ENCODE measurements at places on chromosomes 5 and 9. TPM values are rescaled to one million over a fixed set of nuclear protein-coding genes. Genes with fewer than 3 reads are reported as not detected.

- DNase-seq, result no peak
Measured at GRCh38 chr5:6724321-6724929, 11.2 kb downstream of the TENT4A start.

CDC25C gene
- 0.72 TPM for total RNA-seq

GRCh38 chr9:20760246-20760891 lies 76.3 kb downstream of the FOCAD start:
- DNase-seq, result no peak

DYNC2I2 gene
- total RNA-seq, result 24.7 TPM

DNA sequence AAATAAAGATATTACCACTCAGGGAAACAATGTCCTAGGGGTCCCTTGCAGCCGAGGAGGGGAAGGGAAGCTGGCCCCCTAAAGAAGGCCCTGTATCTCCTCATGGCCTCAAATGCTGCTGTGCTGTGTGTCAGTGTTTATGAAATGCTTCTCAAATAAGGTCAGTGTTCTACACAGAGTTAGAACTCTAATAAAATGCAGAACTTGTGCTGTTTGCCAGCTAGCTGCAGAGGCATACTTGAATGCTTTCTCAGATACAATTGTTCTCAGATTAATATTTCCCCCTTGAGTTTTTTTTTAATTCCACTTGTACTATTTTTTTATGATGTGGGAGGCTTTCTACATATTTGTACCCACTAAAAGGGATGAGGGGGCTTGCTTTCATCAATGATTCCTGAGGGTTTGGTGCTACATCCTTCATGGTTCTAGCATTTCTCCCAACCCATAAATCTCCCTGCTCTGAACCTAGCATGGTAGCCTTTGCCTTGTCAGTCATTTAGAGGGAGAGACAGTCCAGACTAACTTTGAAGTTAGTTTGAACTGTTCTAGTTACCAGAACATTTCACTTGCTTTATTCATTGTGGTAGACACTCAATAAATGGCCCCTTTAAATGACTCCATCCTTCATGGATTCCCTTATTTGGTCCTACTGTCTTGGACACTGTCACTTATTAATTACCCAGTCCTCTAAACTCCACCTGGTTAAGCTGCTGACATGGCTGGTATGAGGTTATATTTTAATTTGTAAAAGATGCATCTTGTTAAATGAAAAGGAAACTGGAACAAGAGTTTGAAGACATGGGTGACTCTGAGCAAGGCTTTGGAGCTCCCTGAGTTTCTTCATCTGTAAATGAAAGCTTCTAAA lies 12.6 kb downstream of the SLIT3 start:
- no peak for DNase-seq

GRCh38 chr9:96067004-96067403 lies 191.5 kb downstream of the ERCC6L2 start:
- no peak for DNase-seq

DNA sequence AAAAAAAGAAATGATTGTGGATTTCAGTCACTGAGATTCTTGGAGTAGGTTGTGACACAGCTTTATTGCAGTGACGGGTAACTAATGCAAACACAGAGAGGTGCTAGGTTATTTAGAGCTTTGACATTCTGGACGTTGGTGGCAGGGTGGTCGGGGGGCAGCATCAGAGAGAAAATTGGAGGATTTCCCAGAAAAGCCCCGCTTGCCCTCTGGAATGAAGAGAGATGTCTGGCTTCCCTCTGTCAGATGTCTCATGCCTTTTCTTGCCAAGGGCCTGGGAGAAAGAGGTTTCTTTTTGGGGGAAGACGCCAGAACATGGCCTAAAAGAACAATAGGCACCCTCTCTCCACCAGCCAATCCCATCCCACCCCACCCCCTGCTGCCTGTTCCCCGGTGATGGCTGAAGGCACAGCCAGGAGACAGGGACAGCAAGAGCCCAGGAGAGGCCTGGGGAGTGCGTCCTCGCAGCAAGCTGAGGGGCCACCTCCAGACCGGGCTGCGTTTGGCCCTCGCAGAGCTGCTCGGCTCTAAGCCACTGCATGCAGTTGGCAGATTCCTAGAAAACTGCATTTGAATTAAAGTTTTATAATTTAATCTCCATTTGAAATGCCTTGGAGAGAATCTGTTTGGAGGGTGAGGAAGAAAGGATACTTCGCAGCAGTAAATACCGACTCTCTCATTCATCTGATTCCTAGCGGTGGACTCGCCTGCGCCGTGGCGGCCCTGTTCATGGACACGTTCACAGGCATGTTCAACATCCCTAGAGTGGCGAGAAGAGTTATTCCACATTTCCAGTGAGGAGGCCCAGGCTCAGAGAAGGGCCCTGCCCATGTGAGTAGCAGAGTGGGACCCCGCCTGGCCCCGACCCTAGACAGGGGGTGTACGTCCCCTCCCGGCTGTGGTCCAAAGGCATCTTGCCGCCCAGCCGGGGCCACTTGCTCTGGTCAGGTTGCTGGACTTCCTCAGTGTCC lies 55.7 kb downstream of the TSPAN17 start:
- no peak for DNase-seq

GRCh38 chr5:62701036-62701435 lies 122.4 kb downstream of the LRRC70 start:
- no peak for DNase-seq

MARCOL gene
- total RNA-seq, result not detected

SMIM27 gene
- 4.5 TPM for total RNA-seq

GRCh38 chr5:134451225-134451935 lies 39.7 kb upstream of the CDKN2AIPNL start:
- no peak for DNase-seq

DNA sequence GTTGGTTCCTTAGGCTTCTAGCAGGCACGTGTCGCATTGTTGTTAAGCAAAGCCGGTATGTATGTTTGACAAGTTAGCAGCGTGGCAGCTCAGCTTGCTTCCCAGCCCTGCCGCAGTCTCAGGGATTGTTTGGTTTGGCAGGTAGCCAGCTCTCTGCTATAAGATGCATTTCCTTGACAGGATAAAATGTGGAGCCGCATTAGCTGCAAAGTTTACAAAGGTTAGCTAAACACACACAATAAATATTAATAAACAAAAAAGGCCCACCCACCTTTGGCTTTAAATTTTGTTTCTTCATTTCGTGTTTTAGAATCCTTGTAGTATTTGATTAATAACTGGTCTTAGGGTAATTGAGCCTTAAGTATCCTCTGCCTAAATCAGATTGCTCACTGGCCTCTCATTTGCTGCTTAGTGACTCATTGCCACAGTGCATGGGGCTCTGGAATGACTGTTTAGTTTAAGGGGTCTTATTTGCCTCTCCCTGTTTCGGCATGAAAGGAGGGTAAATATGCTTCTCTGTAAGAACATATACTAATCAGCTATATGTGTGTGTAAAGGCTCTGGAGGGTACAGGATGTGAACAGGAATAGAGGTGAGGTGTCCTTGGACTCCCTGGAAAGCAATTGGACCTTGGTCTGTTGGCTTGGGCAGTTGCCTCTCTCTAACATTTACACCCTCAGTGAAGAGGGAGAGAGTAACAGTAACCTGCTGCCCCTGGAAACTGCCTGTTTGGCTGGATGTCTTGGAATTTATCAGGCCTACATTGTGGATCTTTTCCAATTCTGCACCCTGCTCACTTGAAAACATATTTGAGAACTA lies 122.0 kb downstream of the GDNF start:
- no peak for DNase-seq

CDH9 gene
- total RNA-seq, result not detected

ARHGEF39 gene
- 2.8 TPM for total RNA-seq

SPATA31A7 gene
- not detected for total RNA-seq

- no peak for DNase-seq
Measured at GRCh38 chr9:129606161-129607026, 14.5 kb downstream of the C9orf50 start.

GRCh38 chr5:80229902-80230255 lies 26.0 kb downstream of the SERINC5 start:
- DNase-seq, result no peak

DNA sequence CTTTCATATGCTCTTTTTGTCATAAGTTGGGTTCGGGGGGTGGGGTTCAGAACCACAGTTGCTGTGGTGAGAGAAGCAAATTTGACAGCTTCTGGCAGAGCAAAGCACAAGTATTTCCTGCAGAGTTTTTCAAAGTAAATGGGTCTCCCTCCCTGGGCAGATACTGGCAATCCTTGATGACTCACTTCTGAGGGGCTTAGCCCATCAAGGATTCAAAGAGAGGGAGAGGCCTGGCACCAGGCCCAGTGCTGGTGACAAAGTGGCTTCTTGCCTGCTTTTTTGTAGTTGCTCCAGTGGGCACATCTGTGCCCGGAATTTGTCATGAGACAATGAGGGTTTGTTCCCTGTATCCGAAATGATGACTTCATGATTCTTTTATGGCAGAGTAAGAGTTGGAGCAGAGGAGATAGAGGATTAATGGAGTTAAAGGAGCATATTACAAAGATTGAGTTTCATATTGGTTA lies 46.6 kb upstream of the TNC start:
- no peak for DNase-seq

Data from omental fat pad (tissue), 4 donors.